ENCODE measurements at places on chromosomes 4 and X. TPM values are rescaled to one million over a fixed set of nuclear protein-coding genes. Genes with fewer than 3 reads are reported as not detected.

ITM2A gene
- 24.8 TPM for total RNA-seq

- no peaks in the 10 kb centered on the region for H3K27me3 ChIP-seq
- no peak overlapping the region for H3K4me3 ChIP-seq
- DNase-seq, result peak; percentile 72
- no peak overlapping the region for H3K27ac ChIP-seq
These were observed 32.9 kb downstream of the HTT-AS start for GRCh38 chr4:3041192-3042142.

DNA sequence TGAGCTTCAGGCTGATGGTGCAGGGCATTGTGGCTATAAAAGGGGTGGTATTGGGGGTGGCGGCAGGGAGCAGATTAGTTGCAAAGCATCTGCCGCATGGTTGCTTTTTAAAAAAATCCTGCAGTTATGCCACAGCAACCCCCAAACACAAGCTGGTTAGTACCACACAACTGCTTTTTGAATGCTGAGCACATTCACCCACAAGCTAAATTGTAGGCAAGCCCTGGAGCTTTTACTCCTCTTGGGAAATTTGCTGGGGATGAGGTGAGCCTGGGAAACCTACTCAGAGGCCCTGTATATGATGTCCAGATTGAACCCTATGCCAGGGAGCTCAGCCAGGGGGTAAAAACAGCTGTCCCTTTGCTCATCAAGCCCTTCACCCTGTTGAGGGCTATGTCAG is 33.8 kb upstream of the TRIM2 start:
- H3K27me3 ChIP-seq, result no peaks in the 10 kb centered on the region
- no peaks in the 10 kb centered on the region for H3K36me3 ChIP-seq
- H3K4me3 ChIP-seq, result no peak overlapping the region
- no peak overlapping the region for H3K27ac ChIP-seq
- no peaks in the 10 kb centered on the region for H3K4me1 ChIP-seq

DNA sequence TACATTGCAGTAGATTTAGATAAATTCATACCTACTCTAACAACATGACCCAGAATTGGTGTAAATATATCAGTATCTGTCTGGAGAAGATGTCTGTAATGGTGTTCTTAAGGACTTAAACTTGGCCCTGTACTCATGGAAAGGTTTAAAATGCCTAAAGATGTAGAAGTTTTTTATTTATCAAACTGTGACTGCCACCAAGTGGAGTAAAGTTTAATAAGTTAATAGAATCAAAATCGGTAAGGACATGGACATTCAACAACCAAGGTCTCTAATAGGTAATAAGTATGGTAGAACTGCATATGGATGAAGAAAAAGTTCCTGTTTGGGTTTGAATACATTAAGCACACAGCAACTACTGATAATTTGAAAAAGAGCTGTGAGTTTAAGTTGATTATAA is 474.0 kb upstream of the NDST3 start:
- no peak overlapping the region for H3K4me3 ChIP-seq
- H3K27me3 ChIP-seq, result no peaks in the 10 kb centered on the region
- DNase-seq, result no peak
- no peak overlapping the region for H3K27ac ChIP-seq

TCP11X2 gene
- 3.8 TPM for total RNA-seq

- DNase-seq, result no peak
- H3K27ac ChIP-seq, result no peak overlapping the region
- H3K36me3 ChIP-seq, result no peaks in the 10 kb centered on the region
These were observed 11.9 kb upstream of the SEL1L3 start for GRCh38 chr4:25874655-25875054.

- DNase-seq, result peak; percentile 80
- peak overlapping the region; percentile 48 for H3K27ac ChIP-seq
- H3K36me3 ChIP-seq, result no peaks in the 10 kb centered on the region
- H3K4me3 ChIP-seq, result no peak overlapping the region
- no peaks in the 10 kb centered on the region for H3K27me3 ChIP-seq
These were observed 92.1 kb downstream of the SHROOM4 start for GRCh38 chrX:50721764-50722521.

DNA sequence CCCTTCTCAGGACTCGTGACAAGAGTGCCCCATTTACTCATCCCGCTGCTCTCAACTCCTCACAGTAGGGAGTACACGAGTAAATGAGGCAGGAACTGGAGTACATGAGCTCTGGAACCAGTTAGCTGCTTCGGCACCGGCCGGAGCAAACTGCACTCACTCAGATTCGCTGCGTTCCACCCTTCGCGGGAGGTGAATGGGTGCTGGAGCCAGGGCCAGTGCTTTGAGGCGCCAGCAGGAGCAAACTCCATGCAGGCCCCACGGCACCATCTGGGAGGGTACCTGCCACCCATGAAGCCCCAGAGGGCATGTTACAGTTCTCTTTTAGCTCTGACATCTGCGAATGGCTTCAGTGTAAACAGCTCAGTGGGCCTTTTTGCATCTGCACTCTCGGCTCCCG is 315.5 kb upstream of the GK2 start:
- H3K27me3 ChIP-seq, result no peaks in the 10 kb centered on the region
- no peak overlapping the region for H3K27ac ChIP-seq
- no peaks in the 10 kb centered on the region for H3K36me3 ChIP-seq
- DNase-seq, result peak; percentile 51
- H3K4me3 ChIP-seq, result no peak overlapping the region

- DNase-seq, result peak; percentile 29
- no peak overlapping the region for H3K4me3 ChIP-seq
- H3K4me1 ChIP-seq, result no peaks in the 10 kb centered on the region
- no peak overlapping the region for H3K27ac ChIP-seq
- H3K27me3 ChIP-seq, result no peaks in the 10 kb centered on the region
- no peaks in the 10 kb centered on the region for H3K36me3 ChIP-seq
These were observed 48.1 kb upstream of the TLR3 start for GRCh38 chr4:186020793-186021407.

ADAM29 gene
- total RNA-seq, result not detected

FRG2 gene
- not detected for total RNA-seq

GRCh38 chr4:7742807-7743280 is 196.8 kb downstream of the AFAP1 start:
- H3K36me3 ChIP-seq, result no peaks in the 10 kb centered on the region
- no peaks in the 10 kb centered on the region for H3K4me1 ChIP-seq
- H3K4me3 ChIP-seq, result no peak overlapping the region
- H3K27ac ChIP-seq, result no peak overlapping the region

DNA sequence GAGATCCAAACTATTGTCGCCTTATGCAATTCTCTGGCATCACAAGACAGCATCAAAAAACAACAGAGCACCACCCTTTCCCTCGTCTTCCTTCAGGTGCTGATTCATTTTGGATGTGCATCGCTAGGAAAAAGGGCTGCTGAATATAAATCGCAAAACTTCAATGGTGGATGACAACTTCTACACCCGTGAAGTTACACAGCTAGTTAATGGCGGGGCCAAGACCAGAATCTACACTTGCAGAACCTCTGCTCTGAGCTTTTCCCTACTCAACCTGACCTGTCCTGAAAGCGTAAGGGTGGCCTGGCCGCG is 674 bp downstream of the GNPDA2 start:
- H3K4me1 ChIP-seq, result no peaks in the 10 kb centered on the region
- H3K4me3 ChIP-seq, result peak overlapping the region; percentile 87
- H3K27ac ChIP-seq, result no peak overlapping the region
- DNase-seq, result no peak
- H3K27me3 ChIP-seq, result peaks cover 10% of the 10 kb centered on the region

TREX2 gene
- total RNA-seq, result 0.35 TPM

RNF128 gene
- 1.1 TPM for total RNA-seq

PNMA5 gene
- total RNA-seq, result 0.09 TPM

- H3K4me1 ChIP-seq, result no peaks in the 10 kb centered on the region
- H3K27ac ChIP-seq, result peak overlapping the region; percentile 68
- H3K27me3 ChIP-seq, result no peaks in the 10 kb centered on the region
- H3K4me3 ChIP-seq, result no peak overlapping the region
These were observed 13.6 kb downstream of the UVSSA start for GRCh38 chr4:1360423-1361283.

- no peak for DNase-seq
- no peaks in the 10 kb centered on the region for H3K4me1 ChIP-seq
- no peak overlapping the region for H3K27ac ChIP-seq
- no peak overlapping the region for H3K4me3 ChIP-seq
- no peaks in the 10 kb centered on the region for H3K27me3 ChIP-seq
These were observed 109.9 kb upstream of the DUSP21 start for GRCh38 chrX:44733931-44734330.

DNA sequence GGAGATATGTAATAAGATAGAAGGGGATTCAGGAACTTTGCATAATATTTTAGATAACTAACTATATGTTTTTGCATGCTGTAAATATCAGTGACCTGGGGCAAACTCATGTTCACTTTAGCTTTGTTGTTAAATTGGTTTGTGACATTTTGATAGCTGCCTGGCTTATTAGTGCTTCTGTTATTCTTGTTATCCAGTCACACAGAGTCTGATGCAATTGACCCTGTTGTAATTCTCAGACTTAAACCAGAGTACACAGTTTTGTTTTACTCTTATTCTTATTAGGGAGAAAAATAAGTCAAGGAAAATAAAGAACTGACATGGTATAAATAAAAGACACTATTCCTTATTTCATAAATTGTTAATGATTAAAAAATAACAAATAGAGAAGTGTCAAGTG is 516.7 kb upstream of the SLIT2 start:
- no peak for DNase-seq
- no peak overlapping the region for H3K4me3 ChIP-seq
- no peak overlapping the region for H3K27ac ChIP-seq
- peaks cover 5% of the 10 kb centered on the region for H3K4me1 ChIP-seq
- no peaks in the 10 kb centered on the region for H3K27me3 ChIP-seq
